EL (cell line): ENCODE measurements at places on chromosomes 5 and 9.
A peak's percentile ranks its signal among the peaks of the same experiment; 100 is the strongest.

- DNase-seq, result no peak
Measured at GRCh38 chr5:152527358-152528052, 122.4 kb upstream of the NMUR2 start.

DNA sequence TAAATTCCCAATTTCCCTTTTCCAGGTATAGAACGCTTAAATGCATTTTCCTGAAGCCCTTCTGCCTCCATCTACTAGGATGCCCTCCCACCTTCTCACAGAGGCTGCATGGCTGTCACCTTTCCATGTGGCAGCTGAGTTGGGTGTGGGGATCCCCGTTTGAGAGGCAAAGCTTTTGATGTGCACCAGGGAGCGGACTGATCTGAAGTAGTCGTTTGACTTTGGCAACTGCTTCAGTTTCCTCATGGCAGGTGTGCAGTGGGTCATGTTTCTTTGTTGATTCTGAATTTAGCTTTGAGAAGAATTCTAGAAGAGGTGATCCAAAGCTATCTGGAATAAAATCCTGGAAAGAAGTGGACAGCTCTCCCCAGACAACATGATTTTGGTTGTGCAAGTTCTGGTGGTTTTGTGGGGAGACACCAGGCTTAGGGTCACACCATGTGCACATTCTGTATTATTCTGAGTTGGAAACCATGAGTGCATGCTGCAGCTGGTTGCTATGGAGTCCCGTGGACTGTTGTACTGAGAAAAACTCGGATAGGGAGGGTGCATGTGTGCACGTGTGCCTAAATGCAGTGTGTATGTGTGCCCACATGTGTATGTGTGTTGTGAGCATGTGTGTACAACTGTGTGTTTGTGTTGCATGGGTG lies 63.5 kb downstream of the GADD45G start:
- no peak for DNase-seq

- DNase-seq, result peak; percentile 72
Measured at GRCh38 chr9:109108318-109108717, 11.4 kb downstream of the TMEM245 start.

DNA sequence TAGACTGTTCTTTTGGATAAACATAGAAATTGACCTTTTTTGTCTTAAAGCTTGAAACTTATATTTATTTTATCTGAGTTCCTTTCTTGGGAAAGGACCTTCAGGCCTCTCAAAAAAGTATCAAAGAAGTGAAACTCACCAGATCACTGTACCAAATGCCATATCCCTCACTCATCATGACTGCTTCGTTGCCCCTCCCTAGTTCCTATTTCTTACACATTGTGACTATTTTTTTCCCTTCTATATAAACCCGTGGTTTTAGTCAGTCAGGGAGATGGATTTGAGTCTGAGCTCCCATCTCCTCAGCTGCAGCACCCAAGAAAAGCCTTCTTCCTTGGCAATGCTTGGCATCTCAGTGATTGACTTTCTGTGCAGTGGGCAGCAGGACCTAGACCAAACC lies 129.4 kb downstream of the LPAR1 start:
- DNase-seq, result no peak

- no peak for DNase-seq
Measured at GRCh38 chr5:1779021-1779680, 20.5 kb downstream of the MRPL36 start.

DNA sequence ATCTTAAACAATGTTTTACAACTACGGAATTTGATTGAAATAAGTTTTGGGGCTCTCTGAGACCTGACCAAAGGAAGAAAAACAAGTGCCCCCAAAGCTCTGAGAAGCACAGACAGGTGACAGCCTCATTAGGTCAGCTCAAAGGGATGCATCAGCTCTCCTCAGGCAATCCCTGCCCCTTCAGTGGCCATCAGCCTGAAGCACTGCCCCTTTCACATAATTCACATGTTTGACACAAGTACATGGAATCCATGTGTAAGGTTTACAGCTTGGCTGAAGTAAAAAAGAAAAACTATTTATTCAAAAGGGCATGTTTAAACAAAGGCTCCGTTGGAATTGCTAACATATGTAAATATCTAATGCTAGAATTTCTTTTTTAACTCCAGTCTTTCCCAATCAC lies 56.3 kb downstream of the TSSK1B start:
- DNase-seq, result no peak

DNA sequence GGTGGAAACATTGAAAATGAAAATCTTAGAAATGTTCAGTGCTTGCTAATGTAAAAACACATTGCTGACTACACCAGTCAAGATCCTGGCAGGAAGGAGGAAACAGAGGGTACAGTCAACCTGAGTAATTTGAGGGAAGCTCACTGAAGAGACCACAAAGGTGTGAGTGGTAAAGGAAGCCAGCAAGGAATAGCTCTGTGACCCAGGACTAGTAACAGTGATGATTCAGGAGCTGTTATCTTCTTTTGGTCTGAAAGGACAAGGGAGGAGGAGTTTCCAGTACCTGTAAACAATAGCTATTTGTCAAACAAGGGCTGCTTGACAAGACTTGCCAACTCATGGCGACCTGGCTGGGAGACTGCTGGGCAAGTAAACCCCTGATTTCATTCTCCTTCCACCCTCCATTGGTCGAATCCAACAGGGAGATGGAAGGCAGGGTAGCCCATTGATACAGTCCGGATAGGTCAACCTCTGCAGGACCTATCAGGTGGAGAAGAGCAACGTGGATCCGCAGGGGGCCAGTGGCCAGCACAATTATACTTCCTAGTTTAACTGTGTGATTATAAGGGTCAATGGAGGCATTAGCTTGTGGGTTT lies 68.1 kb downstream of the MAMDC2 start:
- no peak for DNase-seq

- DNase-seq, result no peak
Measured at GRCh38 chr9:16753256-16753655, 117.2 kb downstream of the BNC2 start.

GRCh38 chr5:136104306-136104965 lies 28.2 kb upstream of the SMAD5 start:
- no peak for DNase-seq

DNA sequence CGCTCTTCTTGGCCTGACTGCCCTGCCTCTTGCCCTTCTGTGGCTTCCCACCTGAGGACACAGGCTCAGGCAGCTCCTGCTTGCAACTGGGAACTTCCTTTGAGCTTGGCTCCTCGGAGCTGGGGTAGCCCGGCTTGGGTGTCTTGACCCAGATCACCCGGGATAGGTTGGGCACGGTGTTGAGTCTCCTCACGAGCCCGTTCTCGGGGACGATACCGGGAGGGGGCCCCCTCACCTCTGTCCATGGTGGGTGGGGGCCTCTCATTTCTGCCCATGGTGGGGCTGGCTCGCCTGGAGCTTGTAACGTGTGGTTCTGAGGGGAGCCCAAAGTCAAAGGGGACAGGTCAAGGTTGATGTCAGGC lies 7.8 kb upstream of the DDX41 start:
- DNase-seq, result no peak

- DNase-seq, result peak; percentile 95
Measured at GRCh38 chr5:9149988-9150387, 395.9 kb downstream of the SEMA5A start.

DNA sequence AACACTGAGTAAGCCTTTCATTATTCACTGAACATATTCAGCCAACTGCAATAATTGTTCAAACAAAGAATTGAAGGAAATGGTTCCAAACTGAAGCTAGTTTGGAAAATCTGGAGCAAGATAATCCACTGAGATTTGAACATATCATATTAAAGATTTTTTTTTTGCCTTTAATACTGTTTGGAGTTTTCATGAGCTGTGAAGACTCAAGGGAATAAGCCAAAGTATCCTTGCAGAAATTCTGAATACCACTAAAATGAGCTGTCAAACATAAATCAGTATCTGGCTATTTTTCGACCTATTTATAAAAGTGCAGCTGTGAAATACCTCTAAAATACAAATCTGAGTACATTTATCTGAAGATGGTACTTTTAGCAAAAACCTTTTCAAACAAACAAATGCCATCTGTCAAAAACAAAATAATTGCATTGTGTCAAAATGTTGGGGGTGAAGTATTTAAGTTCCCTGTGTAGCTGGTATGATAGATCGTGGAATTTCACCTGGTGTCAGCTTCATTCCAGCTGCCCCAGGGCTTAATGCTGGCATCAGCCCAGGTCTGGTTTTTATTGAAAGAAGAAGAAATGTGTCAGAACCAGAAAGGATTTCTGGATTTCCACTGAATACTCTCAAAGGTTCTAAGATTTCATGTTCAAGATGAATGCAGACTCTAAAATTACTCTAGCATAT lies 149.0 kb upstream of the GRAMD2B start:
- no peak for DNase-seq
